Naive thymus-derived CD8-positive, alpha-beta T cell (primary cell): ENCODE measurements at places on chromosomes 3 and 15.

GRCh38 chr3:178583963-178584575 is 47.8 kb downstream of the KCNMB2 start:
- no peak for DNase-seq

- DNase-seq = no peak
These were observed 13.4 kb downstream of the B4GALT4 start for GRCh38 chr3:119227070-119227850.

DNA sequence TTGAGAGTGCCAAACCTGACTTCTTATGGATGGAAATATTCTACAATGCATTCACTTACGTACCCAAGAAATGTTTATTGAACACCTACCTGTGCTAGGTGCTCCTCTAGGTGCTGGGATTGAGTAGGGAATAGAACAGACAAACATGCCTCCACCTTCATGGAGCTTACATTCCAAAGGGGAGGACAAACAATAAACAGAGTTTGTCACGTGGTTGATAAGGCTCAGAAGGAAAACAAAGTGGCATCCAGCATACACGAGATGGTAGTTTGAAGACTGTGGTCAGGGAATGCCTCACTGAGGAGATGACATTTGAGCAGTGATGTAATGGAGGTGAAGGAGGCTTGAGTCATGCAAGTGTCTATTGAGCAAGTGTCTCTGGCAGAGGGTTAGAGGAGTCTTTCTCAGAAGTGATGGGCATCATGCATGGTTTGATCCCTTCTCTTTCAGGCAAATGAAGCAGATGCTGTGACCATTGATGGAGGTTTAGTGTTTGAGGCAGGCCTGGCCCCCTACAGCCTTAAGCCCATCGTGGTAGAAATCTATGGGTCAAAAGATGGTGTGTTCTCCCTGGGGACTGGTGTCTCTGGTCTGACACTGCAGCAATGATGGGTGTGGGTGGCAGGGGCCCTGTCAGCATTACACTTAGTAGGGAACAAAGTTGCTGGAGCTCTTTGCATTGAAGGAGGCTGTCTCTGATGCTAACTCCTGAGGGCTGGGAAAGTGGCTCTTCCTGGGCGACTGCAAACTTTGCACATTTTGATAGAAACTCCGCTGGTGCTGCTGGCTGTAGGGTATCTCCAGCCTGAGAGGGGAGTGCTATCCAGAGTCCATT is 29.7 kb upstream of the TOPBP1 start:
- DNase-seq = no peak

- DNase-seq = peak; percentile 74
These were observed 471.0 kb upstream of the PROK2 start for GRCh38 chr3:72255791-72256559.

DNA sequence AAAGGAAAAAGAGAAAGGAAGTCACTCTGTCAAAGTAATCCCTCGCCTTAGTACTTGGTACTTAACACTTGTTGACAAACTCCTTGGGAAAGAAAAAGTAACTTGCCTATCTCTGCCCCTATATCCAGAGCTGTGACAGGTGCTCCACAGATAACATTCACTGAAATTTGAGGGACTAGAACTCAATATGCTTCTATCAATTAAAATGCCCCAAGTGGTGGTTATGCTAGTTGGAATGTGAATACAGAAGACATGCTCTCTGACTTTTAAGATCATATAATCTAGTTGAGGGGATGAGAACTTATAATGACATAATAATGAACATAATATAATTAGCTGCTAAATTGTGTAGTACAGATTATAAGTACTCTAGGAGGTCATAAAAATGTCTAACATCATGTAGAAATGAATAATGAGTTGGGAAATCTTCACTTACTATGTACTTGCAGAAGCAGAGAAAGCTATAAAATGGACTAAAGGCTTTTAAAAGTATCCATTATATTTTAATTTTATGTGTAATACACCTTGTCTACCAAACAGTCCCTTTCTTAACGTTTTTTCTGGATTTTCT is 153.1 kb upstream of the CCDC54 start:
- no peak for DNase-seq

DNA sequence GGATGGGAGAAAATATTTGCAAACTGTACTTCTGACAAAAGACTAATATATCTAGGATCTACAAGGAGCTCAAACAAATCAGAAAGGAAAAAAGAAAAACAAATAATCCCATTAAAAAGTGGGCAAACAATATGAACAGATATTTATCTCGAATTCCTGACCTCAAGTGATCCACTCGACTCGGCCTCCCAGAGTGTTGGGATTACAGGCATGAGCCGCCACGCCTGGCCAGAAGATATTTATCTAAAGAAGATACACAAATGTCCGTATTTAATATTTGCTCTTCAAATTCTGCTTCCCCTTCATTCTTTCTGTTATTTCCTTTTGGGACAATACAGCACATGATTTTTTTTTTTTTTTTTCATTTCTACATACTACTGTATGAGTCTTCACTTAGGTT is 151.7 kb upstream of the GRM7 start:
- DNase-seq = no peak

GRCh38 chr3:30826531-30826942 is 67.9 kb downstream of the GADL1 start:
- DNase-seq = no peak

DNA sequence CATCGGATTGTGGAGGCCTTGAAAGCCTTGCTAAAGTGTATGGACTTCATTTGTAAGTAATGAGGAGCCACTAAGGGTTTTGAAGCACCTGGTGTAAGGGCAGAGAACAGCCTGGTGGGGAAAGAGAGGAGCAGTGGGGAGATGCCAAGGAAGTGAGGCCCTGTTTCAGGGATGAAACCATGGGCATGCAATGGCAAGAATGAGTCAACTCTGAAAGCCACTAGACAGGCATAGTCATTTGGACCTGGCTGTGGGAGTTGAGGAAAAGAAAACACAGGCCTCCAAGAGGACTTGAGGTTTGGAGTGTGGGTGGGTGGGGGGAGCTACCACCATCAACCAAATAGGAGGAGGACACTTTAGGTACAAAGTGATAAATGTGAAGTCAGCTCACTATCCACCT is 7.6 kb downstream of the XCR1 start:
- no peak for DNase-seq

GRCh38 chr3:195255571-195256501 is 15.1 kb downstream of the XXYLT1 start:
- DNase-seq = no peak

GRCh38 chr15:50181201-50181968 is 611 bp upstream of the SLC27A2 start:
- no peak for DNase-seq

DNA sequence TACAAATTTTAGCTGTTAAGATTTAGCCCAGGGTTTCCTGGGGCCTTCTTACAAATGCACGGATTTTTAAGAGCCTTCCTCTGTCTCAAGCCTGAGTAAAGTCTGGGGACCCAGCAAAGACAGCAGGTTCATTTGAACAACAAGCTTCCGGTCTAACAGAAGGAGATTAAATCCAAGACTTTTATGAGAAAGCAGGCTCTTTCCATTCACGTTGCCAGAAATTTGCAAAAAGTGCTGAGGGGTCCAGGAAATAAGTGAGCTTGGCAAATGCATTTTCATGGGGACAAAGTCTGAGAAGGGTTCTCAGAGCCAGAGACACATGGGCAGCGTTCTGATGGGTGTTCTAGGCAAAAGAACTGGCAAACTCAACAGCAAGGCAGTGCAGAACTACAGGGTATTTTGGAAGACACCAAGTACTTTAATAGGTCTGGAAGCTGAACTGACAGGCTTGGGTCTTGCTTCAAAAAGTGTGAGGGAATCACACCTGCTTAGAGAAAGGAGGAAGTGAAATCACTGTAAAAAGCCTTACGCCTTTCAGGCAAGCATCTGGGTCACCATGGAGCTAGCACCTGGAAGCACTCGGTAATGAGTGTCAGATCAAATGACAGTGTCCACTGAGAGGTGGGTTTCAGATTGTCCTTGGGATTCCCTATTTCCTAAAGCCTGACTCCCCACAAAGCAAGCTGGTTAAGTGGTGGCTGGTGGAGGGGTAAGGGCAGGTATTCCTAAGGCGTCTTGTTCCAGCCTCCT is 115.8 kb upstream of the ARHGEF3 start:
- no peak for DNase-seq

DNA sequence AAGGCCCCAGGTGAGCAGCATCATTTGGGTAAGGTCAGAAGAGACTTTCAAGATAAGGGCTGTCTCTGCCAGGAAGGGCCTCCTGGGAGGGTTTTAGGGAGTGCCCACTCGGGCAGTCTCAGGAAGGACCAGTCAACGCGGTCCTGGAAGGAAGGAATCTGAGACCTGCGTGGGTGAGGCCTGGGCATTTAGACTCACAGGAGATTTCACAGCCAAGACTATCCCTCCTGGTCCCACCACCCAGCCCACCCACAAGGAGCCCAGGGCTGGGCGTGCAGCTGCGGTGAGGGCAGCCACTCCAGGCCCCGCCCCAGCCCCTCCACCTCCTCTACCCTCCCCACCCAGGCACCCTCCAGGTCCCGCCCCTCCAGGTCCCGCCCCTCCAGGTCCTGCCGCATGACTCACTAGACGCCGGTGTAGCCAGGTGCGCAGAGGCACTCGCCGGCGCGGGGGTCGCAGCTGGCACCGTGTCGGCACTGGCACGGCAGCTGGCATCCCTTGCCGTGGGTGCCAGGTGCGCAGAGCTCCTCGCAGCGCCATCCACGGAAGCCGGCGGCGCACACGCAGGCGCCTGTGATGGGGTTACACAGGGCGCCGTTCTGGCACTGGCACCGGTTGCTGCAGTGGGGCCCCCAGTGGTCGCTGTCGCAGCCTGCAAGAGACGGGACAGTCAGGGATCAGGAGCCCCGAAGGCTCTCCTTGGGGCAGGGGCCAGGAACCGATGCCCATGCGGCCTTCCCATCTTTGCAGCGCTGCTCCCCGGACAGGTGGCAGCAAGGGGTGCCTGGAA is 112.7 kb downstream of the RAB11A start:
- DNase-seq = peak; percentile 76

DNA sequence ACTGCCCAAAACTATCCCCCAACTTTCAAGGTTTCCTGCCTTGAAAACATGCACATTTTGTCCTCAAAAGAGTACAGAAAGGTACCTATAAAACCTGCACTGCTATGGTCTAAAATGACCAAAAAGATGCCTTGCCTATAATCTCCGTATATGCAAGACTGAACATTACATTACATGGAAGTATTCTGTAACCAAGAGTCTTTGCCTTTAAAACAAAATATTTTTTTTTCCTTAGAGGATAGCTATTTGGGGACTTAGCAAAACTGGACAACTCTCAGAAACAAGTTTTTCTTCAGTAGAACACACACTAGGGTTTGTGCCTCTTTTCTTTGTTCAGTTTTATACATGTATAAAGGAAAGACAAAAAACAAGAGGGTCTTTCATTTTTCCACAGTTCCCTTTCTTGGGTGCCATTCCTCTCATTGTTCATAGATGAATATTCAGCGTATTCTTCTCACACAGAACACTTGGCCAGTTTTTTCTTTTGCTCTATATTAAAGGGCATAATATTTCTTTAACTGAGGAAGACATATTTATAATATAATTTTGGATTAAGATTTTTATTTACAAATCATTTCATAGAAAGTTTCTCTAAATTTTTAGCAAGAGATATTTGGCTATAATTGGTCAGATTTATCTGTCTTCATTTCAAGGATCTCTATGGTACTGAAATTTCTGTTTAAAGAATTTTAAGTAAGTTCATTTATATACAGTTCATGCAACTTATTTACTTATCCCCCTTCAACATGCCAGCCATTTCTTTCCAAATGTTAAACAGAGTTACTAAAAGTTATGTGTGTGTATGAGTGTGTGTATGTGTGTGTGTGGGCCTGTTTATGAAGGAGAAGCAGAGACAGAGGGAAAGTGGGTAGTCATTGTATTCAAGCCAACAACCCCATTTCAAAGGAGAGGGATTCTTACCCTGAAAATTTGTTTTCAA is 142.6 kb downstream of the ZBTB20 start:
- no peak for DNase-seq

- no peak for DNase-seq
These were observed 380.6 kb upstream of the C2CD4B start for GRCh38 chr15:62545467-62546227.

DNA sequence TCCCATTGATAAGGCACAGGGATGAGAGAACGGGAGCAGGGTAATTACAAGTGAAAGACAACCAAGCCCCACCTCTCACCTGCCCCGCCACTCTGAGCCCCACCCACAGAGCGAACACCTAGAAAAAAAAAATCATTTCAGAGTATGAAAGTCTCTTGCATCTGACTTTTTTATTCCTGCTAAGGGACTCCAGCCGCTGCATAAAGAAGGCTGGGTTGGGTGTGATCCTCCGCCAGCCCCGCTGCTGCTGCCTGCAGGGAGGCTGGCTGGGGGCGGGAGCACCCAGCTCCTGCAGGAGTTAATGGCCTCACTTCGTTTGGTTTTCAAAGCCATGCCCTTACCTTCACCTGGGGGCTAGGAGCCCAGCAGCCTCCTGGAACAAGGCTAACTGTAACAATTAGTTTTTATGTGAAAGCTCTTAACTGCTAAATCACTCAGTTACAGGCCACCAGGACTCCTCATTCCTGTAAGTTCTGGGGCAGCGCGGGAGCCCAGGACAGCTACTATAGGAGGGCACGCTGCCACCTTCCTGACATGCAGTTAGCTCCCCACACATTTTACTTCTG is 78.0 kb upstream of the SNRPA1 start:
- DNase-seq = no peak

- DNase-seq = no peak
These were observed 28.2 kb downstream of the NEK4 start for GRCh38 chr3:52742418-52743041.

DNA sequence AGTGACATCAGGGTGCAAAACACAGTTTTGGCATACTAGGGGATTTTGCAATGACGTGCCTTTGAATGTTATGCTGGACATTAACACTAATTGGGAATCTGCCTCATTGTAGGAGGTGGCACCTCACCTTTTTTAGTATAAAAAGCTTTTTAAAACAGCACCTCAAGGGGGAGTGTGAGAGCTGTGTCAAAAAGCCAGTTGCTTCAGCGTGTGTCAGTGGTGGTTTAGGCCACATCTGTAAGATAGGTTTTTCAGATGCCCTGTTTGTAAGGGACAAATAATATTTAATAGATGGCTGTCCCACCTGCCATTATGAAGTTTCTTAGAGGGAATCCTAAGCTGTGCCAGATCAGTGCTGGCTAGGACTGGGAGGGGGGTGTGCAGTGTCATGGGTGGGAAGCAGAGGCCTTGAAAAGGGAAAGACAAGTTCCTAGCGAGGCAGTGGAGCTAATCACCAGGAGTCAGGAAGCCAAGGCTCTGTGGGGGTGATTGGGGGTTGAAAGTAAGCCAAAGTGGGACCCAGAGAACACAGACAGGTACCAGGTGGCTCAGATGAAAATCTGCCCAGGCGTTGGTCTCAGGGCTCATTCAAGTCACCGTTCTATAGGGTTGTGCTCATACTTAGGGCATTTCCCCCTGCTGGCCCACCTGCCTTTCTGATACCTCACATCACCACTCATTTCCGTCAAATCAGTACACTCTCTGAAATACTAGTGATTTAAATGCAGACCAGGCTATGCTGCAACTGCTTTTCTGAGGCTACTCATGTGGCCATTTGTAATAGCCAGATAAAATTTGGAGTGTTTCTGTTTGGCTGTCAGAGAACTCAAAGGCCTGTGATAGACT is 120.5 kb downstream of the BBX start:
- DNase-seq = no peak
